ENCODE measurements at places on chromosomes 1 and 21.

GRCh38 chr1:204384636-204385352 lies 25.1 kb upstream of the PLEKHA6 start:
- peak; percentile 69 for DNase-seq

- no peak for DNase-seq
These were observed 164.0 kb upstream of the SNX7 start for GRCh38 chr1:98497497-98497896.

DNA sequence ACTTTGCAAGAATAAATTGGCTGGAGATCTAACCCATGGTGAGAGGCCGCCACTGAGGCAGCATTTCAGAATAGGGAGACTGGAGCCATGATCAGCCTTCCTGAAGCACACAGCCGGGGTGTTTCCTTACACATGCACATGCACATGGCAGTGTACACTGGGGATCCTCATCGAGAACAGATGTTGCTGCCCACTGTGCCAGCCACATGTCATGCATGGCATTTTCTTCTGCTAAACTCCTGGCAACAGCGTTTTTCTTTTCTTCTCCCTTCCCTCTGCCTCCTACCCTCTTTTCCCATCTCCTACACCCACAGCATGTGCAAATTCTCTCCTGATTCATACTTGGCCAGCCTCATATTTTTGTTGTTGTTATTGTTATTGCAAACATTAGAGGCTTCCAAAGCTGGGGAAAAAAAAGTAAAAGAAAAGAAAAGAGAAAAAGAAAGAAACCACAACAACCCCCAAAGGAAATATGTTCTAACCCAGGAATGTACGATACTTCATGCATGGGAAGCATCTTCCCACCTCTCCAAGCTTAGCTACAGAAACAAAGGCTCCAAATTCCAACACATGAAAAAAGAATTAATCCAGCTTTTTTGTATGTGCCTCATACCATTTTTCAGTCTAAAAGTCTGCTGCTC lies 344.0 kb downstream of the ASTN1 start:
- no peak for DNase-seq

- no peak for DNase-seq
These were observed 9.9 kb downstream of the IBA57 start for GRCh38 chr1:228175316-228176023.

- DNase-seq: no peak
These were observed 931 bp downstream of the FUBP1 start for GRCh38 chr1:77977989-77978292.

GRCh38 chr1:219105893-219106292 lies 67.8 kb upstream of the LYPLAL1 start:
- DNase-seq: no peak

DNA sequence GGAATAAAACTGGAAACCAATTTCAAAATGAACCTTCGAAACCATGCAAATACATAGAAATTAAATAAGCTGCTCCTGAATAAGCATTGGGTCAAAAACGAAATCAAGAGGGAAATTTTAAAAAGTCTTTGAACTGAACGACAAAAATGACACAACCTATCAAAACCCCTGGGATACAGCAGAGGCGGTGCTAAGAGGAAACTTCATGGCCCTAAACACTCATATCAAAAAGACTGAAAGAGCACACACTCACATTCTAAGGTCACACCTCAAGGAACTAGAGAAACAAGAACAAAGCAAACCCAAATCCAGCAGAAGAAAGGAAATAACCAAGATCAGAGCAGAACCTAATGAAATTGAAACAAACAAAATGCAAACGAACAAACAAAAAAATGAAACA lies 85.2 kb upstream of the CDC42BPA start:
- DNase-seq: no peak

DNA sequence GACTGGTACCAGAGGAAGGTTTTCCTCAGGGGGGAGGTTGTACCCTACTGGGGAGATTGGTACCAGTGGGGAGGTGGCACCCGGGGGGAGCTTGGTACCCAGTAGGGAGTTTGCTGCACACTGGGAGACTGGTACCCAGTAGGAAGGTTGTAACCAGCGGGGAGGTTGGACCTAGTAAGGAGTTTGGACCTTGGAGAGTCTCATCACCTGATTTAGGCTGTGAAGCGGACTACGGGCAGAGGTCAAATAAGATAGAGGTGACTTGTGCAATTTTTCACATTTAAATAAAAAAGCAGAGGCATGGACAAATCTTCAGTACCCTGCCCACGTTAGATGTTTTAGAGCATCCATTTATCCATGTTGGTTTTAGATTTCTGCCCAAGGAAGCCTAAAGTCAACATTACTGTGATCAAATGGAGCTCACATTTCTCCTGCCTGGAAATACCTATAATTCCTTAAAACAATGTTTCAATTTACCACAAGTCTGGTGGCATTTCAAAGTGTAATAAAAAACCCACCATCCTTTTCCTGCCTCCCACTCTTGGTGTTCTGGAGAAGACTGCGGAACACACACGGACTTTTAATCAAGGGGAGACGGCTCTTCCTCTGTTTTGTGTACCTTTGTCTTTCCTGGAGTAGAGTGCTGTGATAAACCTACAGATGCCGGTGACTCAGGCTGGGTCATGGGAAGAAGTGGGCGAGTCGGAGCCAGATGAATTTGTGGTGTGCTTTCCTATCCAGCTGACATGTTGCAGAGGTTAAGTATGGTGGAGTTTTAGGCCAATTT lies 36.2 kb upstream of the MRPS6 start:
- no peak for DNase-seq

DNA sequence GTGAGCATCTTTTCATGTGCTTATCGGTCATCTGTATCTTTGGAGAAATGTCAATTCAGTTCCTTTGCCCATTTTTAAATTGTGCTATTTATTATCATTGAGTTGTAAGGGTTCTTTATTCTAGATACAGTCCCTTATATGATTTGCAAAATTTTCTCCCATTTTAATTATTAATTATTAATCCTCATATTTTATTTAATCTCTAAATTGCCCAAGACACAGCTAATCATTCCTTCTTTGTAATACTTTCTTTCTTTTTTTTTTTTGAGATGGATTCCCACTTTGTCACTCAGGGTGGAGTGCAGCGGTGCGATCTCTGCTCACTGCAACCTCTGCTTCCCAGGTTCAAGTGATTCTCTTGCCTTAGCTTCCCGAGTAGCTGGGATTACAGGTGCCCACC lies 13.1 kb upstream of the TENT5B start:
- no peak for DNase-seq

DNA sequence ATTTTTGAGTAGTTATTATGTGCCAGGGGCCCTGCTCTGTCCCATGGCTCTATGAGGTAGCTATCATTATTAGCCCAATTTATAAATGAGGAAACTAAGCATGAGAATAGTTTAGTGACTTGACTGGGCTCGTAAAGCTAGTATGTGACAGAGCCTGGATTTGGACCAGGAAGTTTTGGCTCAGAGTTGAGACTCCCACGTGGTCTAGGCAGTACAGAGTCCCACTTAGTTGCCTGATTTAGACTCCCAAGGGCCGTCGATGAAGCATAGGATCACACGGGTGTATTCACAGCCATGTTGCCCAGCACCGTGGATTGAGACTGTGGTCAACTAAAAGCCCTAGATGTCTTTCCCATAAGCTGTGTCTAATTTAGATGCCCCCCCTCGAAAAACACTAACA lies 81.7 kb downstream of the DDX20 start:
- no peak for DNase-seq

DNA sequence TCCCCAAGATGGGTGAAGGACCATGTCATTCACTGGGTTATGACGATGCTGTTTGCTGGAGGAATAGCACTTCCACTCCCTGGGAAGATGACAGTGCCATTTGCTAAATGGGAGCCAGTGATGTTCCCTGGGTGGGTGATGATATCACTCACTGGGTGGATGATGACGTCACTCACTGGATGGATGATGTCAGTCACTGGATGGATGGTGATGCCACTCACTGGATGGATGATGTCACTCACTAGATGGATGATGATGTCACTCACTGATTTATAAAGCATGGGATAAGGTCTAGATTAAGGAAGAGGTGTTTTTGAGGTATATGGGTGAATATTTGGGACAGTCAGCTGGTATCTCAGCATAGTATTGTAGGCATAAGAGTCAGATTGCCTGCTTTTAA lies 457.2 kb downstream of the AJAP1 start:
- no peak for DNase-seq

DNA sequence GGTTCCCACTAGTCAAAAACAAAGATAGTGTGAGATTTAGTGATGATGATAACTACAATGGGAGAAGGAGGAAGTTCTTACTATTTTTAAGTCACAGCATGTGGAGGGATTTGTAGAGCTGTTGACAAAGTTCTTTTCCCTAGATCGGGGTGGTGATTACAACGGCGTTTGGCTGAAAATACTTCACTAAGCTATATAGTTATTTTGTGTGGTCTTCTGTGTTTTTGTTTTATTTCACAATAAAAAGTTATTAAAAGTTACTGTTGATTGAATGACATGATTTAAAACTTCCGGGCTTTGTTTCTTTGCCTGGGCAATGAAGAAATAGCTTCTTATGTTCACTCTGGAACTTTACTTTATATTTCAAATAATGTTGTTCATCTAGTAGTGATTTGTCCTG lies 47.3 kb upstream of the SSX2IP start:
- no peak for DNase-seq

- DNase-seq: no peak
These were observed 746.5 kb upstream of the ADAMTS5 start for GRCh38 chr21:27713154-27714109.

GRCh38 chr1:76013206-76013581 lies 61.4 kb upstream of the ST6GALNAC3 start:
- DNase-seq: no peak

- no peak for DNase-seq
These were observed 29.5 kb downstream of the SYT2 start for GRCh38 chr1:202680586-202681352.

- DNase-seq: no peak
These were observed 25.2 kb upstream of the FOXE3 start for GRCh38 chr1:47390843-47391242.
